D341Med (cell line): ENCODE measurements at places on chromosomes 3 and 15.

GRCh38 chr3:160400702-160401150 is 1.3 kb downstream of the SMC4 start:
- peak; percentile 48 for DNase-seq

DNA sequence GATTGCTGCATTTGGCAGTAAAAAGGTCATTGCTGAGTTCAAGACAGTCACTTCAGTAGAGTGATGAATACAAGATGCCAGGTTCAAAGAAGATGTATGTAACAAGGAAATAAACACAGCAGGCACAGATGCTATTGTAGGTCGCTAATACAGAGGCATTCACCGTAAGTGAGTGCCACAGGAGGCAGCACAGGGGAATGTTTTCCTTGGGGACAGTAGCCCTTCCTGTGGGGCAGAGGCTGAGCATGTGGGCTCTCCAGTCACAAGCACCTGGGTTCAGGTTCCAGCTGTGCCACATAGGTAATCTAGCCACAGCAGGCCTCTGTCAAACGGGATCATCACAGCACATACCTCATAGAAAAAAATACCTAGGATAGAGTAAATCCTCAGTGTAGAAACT is 86.3 kb downstream of the RSL24D1 start:
- DNase-seq, result no peak

- DNase-seq, result no peak
Measured at GRCh38 chr3:136672457-136672856, 79.7 kb downstream of the STAG1 start.

GRCh38 chr3:57059411-57059810 is 1.1 kb upstream of the SPATA12 start:
- DNase-seq, result no peak

GRCh38 chr3:141071681-141072260 is 20.6 kb downstream of the SPSB4 start:
- DNase-seq, result no peak

- no peak for DNase-seq
Measured at GRCh38 chr3:67118635-67119034, 120.5 kb downstream of the KBTBD8 start.

DNA sequence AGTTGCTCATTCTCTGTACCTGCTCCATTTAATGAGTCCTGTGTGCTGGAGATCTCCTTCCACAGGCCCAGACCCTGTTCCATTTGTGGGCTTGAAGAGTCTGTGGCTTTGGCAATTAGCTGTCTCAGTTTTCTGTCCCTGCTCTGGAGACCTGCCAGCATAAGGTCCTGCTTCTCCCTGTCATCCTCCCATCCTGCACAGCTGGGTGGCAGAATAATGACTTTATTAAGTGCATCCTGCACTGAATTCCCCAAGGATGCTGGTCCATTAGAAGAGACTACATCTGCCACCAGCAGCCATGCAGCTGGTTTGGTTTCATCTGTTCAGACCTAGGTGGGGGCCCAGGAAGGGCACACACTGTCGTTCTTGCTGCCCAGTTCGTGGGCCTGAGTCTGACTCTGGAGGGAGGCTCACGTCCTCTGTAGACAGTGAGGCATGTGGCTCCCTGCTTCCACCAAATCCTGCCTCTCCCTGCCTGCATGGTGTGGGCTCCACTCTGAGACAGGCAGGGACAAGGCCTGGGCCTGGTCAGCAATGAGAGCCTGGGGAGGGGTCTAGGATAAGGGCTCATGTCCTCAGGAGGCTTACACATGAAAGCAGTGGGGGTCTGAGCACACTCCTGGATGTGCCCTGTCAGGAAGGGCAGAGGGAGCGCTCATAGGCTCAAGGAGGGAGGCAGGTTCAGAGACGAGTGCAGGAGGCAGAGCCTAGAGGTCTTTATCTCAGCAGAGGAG is 78.4 kb upstream of the PRR23E start:
- DNase-seq, result no peak

DNA sequence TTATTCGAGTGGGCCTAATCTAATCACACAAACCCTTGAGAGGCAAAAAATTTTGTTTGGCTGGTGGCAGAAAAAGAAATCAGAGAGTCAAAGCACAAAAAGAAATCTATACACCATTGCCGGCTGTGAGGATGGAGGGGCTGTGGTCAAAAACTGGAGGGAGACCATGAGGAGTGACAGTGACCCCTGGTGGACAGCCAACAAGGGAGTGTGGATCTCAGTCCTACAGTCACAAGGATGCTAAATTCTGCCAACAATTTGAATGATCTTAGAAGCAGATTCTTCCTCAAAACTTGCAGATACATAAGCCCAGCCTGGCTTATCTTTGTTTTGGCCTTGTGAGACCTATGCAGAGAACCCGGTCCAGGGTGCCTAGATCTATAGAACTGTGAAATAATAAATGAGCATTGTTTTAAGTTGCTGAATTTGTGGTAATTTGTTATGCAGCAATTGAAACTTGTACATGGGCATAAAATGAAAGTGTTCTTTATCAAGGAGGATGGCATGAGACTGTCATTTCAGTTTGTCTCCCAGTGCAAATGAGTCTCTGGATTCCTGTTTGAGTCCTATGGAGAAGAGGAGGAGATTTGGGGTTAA is 103.0 kb upstream of the ARHGEF26 start:
- DNase-seq, result peak; percentile 59

DNA sequence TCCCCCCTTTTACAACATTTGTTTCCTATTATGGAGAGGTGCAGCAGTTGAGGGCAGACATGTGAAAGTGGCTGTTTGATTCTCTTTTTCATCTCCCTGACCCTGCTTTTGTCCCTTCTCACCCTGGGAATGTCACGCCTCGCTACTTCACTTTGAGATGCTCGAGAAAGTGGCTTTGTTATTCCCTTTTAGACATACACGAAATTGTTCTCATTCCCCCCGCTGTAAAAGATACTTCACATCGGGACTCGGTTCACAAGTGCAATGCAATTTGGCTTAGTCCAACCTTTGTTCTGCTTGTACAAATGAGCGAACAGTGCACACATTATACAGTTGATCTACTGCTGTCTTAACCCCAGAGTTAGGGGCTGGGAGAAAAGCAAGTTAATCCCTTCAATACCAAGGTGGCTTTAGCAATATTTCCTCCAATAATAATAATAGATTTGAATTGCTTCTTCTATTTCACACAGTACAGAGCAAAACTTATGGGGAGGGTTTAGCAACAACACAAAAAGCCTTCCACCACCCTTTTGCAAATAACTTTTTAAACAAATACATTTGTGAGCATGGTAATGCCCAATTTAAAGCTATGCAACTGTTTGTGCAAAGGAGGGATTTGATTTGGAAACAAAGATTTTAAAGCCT is 5.7 kb upstream of the FOXB1 start:
- no peak for DNase-seq

DNA sequence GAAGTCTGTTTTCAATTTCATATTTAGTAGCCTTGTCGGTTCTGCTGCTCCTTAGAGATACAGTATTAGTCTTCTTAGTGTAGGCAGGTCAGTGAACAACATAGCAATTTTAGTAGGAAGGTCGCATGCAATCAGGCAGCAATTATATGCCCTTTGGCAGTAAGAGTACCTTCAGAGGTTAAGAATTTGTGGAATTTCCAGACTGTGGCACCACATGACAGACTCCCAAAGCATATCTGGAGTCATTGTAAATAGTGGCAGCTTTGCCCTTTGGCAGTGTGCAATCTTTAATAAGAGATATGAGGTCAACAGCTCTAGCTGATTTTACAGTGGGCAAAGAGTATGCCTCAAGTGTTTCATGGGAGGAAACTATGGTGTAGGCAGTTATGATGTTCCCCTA is 1532.5 kb upstream of the CADM2 start:
- no peak for DNase-seq

DNA sequence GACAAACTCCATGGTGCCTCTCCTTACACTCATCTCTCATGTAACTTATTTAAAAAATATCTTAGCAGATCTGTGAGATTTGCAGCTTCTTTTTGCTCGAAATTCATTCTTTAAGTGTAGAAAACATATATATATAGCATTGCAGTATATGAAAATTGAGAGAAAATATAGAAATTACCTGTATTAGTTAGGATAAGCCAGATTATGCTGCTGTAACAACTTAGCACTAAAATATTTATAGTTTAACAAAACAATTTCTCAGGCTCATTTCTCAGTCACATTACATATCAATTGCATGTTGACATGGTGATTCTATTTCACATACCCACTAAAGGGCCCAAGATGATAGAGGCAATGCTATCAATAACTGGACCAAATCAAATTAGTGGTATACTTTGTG is 54.7 kb downstream of the NR2F2 start:
- no peak for DNase-seq

- no peak for DNase-seq
Measured at GRCh38 chr15:60076582-60077276, 72.6 kb downstream of the FOXB1 start.

- no peak for DNase-seq
Measured at GRCh38 chr15:98896802-98897732, 110.5 kb downstream of the PGPEP1L start.

- DNase-seq, result no peak
Measured at GRCh38 chr15:83320844-83321243, 36.4 kb upstream of the BNC1 start.

DNA sequence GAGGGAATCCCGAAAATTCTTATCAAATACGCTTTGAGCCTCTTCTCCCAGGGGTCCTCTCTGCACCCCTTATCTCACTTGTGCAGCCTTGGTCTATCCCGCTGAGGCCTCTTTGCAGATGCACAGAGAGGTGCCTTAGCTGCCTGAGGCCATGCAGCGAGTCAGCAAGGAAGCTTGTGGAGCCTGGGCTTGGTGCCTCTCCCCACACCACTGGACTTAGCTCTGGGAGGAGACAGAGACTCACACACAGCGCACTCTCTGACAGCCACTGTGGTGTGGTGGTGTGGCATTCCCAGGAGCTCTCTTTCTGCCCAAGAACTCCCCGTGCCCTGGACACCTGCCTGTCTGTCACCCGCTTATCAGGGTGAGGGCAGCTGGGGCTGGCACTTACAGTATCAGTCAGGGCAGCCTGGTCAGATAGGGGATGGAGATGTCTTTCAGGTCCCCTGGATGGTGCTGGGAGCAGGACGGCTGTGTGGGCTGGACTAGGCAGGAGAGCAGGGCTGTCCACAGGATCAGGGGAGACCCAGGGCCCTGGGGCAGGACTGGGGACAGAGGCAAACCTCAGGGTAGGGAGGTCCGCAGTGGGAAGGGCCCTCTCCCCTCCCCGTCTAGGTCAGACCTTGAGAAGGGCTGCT is 10.2 kb upstream of the LINGO1 start:
- no peak for DNase-seq

DNA sequence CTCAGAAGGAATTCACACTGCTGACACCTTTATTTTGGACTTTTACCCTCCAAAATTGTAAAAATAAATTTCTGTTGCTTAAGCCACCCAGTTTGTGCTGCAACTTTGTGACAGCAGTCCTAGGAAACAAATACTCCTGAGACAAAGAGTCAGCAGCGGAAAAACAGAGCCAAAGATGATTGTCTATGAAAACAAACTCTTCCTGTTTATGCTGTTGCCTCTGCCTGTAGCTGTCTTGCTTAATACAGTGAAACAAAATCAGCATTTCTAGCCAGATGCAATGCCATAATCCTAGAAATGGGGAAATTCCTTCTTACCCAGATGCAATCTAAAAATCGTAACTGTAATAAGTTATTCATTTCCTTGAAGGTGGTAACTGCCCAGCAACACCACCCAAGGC is 387.5 kb upstream of the ATP11B start:
- no peak for DNase-seq

DNA sequence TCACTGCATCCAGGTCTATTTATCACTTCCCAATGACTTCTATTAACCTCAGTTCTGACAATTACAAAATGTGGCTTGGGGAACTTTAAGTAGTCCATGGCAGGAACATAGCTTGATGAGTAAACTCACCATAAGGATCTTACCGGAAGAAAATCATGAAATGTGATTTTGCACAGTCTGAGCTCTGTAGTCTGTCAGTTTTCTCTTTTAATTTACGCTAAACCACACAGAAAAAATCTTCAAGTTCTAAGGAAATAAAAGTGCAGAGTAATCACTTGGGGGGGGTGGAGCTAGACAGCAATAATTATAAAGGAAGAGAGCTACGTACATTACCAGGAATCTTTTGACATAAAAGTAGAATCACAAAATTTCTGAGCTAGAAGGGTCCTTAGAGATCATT is 9.2 kb downstream of the TBC1D5 start:
- DNase-seq, result no peak

DNA sequence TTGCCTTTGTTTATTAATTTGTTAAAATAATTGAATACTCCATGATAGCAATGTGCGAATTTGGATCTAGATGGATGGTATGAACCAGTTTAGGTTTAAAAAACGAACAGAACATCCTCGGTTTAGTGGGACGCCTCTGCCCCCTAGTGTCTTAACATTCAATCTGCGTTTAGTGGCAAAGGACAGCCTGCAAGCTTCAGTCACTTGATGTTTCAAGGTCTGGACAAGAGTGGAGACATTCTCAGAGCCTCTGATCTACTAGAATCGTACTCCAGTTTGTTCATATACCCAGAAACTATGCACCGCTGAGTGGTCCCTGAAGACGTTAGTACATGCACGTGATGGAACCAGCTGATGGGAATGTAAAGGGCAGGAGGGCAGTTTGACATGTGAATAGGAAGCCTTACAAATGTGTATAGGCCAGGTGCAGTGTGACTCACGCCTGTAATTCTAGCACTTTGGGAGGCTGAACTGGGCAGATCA is 17.8 kb upstream of the ATP13A4 start:
- DNase-seq, result peak; percentile 65

DNA sequence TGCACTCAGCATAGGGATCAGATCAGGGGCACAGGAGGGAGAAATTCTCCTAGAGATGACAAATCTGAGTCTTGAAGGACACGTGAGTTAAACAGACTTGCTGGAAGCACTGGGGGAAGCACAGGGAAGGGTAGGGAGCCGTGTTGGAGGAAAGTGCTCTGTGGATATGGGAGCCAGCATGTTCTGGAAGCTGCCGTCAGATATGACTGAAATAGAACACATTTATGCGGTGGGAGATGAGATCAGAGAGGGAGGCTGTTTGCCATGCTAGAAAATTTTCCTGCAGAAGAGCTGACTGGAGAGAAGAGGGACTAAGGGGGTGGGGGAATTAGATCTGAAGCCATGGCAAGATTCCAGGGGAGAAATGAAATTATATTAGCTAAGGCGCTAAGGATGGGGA is 1.8 kb downstream of the TAMM41 start:
- DNase-seq, result no peak

- DNase-seq, result no peak
Measured at GRCh38 chr15:47885920-47886319, 168.6 kb downstream of the SEMA6D start.

GRCh38 chr3:23837691-23838090 is 31.9 kb downstream of the UBE2E1 start:
- DNase-seq, result no peak

DNA sequence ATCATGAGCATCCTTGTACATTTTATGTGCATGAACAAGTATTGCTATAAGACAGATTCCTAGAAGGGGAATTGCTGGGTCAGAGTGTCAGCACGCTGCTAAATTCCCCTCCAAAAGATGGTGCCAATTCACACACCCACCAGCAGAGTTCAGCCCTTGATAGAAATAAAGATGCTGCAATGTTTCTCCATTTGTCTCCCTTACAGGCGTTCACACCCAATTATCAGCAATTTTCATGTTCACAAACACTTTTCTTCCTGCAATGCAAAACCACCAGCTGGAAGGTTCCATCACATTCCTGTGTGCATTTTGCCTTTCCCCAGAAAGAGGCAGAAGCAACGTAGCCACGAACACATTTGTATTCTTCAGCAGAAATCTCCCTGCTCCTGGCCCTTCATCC is 3.3 kb upstream of the TAMM41 start:
- peak; percentile 32 for DNase-seq
